Renal cortical epithelial cell (primary cell): ENCODE measurements at places on chromosomes 5 and 9. TPM values are rescaled to one million over a fixed set of nuclear protein-coding genes. Genes with fewer than 3 reads are reported as not detected.

ENG gene
- 0.87 and 6.8 TPM in 2 replicates for total RNA-seq

C1QTNF3 gene
- 3.1 TPM in 1 of 2 replicates, not detected in the other for total RNA-seq

SGCD gene
- total RNA-seq = under 0.01 and 0.35 TPM in 2 replicates

ZNF618 gene
- 3.5 and 30.6 TPM in 2 replicates for total RNA-seq

SEMA5A gene
- 1.6 and 13.7 TPM in 2 replicates for total RNA-seq

SLC4A9 gene
- not detected in 2 replicates for total RNA-seq

DNAH5 gene
- total RNA-seq = 3.6 and 7.7 TPM in 2 replicates

NUTM2G gene
- total RNA-seq = not detected in 2 replicates

DBH gene
- not detected in 2 replicates for total RNA-seq

TMEM252 gene
- total RNA-seq = 0.20 TPM in 1 of 2 replicates, not detected in the other

LCN15 gene
- not detected in 2 replicates for total RNA-seq

PCDHGC5 gene
- 0.17 and 0.80 TPM in 2 replicates for total RNA-seq

SHOC1 gene
- total RNA-seq = 0.30 TPM in 1 of 2 replicates, not detected in the other

CFAP90 gene
- total RNA-seq = 0.55 TPM in 1 of 2 replicates, not detected in the other
